ENCODE measurements at places on chromosomes 7 and 10.

- DNase-seq: no peak
Observed at GRCh38 chr7:149317986-149318672, 56.1 kb downstream of the ZNF783 start.

- no peak for DNase-seq
Observed at GRCh38 chr7:104548861-104549260, 220.5 kb downstream of the LHFPL3 start.

DNA sequence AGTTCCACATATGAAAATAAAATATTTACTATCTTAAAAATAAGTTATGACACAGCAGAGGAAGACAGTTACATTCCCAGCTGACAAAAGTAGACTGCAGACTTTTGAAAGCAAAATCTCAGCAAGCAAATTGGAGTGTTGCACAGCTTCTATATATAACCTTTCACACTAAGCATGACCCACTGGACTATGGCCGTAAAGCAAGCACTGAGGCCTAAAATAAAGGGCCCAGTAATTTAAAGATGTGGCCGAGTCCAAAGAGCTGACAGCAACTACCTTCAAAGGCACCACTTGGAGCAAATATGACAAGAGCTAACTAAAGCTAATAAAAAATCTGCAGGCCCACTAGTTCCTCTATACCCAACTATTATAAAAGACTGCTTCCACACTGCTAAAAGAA lies 6.5 kb downstream of the GDI2 start:
- no peak for DNase-seq

GRCh38 chr10:112741830-112742402 lies 208.1 kb upstream of the TCF7L2 start:
- DNase-seq: no peak

GRCh38 chr10:13787015-13787421 lies 200.3 kb downstream of the PRPF18 start:
- DNase-seq: peak; percentile 48

DNA sequence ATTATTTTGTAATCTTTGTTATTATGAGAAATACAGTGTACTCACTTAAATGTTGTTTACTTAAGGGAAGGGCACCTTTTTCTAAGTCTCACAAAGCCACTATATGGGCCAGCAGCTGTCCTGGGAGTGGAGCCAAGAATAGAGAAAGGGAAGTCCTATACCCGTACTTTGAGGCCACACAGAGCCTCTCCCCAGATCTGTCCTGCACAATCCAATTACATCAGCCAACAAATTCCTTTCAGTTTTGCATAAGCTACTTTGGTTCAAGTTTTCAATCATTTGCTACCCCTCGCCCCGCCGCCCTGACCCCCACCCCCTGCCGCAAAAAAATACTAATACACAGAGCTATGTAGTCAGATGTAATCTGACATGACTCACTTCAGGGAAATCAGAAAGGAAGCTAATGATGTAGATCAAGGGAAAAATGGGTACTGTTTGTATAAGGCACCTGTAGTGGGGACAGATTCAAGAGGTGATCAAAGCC lies 297.4 kb upstream of the NEBL start:
- no peak for DNase-seq

DNA sequence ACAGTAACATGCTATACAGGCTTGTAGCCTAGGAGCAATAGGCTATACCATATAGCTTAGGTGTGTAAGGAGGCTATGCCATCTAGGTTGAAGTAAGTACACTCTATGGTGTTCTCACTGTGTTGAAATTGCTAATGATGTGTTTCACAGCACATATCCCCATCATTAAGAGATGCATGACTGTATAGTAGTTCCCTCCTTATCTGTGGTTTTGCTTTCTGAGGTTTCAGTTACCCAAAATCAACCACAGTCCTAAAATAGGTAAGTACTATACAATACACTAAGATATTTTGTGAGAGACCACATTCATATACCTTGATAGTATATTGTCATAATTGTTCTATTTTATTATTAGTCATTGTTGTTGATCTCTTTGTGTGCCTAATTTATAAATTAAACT lies 12.7 kb downstream of the FZD1 start:
- DNase-seq: no peak

GRCh38 chr7:115260381-115260780 lies 338.5 kb downstream of the MDFIC start:
- DNase-seq: no peak

DNA sequence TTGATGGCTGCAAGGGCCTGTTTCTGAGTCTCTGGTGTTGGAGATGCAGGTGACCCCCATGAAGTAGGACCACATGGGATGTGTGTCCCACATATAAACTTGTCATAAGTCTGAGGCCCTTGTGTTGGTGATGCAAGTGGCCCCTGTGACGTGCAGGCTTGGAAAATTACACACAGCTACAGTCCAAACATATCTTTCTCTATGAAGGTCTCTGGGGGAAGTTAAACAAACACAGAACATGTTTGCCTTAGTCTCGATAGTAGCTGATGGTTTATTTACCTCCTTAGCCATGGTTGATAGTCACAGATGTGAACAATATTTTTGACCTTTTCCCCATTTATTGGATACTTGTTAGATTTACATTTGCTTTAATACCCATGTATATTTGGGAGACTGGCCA lies 64.7 kb downstream of the ADCY1 start:
- peak; percentile 4 for DNase-seq

DNA sequence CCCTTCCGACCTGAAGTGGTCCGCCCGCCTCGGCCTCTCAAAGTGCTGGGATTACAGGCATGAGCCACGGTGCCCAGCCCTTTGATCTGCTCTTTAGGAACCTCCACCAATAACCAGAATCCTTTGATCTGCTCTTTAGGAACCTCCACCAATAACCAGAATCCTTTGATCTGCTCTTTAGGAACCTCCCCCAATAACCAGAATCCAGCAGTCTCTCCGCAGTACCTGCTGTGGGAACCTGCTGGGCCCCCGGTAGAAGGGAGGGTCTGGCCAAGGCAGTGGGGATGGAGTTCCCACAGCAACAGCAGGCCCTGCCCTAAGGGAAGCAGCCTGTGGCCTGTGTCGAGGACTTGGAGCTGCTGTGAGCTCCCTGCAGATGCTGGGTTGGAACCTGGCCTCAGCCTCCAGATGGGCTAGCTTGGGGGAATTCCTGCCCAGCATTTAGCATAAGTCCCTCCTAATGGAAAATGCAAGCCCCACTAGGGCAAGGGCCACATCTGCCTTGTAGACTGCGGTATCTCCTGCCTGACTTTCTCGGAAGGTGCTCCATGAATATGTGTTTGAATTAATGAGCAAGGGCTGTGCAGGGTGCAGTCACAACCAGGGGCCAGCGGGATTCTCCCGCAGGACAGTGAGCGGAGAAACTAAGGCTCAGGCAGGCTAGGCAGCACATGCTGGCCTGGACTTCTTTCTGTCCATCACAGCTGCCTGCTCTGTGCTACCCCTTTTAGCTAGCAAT lies 165.8 kb downstream of the UBE2H start:
- DNase-seq: no peak

- no peak for DNase-seq
Observed at GRCh38 chr10:131350660-131351059, 39.1 kb upstream of the TCERG1L start.

DNA sequence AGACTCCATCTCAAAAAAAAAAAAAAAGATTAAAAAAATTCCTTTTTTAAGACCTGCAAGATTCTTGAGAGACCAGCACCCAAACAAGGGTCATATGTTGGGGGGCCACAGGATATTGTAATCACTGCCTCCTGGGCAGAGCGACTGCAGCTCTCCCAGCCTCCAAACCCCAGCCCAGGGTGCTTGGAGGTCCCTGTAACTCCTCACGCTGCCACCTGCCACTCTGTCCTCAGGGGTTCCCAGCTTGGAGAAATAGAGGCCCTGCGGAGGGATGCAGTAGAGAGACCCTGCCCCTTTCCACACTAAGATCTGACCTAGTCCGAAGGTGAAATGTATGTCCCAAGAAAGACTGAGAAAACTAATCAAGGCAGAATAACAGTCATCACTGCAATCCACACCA lies 343.7 kb downstream of the GRID1 start:
- DNase-seq: no peak

GRCh38 chr10:45602836-45603235 lies 69.7 kb downstream of the ZFAND4 start:
- DNase-seq: no peak

- DNase-seq: no peak
Observed at GRCh38 chr7:117205873-117206272, 117.0 kb downstream of the WNT2 start.

DNA sequence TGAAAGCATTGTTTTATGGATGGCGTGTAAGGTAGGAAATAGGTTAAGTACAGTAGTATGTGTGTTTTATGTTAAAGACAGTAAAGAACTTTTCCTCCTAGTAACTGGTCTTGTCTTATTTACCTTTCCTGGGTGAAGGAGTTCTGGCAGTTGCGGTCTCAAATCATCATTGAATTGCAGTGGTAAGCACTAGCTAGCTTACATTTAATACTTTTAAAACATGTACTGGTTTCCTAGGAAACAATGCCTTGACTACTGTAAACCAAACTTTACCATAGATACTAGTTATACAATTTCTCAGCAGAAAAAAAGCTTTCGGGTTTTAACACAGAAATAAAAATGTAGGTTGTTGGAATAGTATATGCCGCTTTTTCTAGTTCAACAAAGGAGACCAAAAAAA lies 37.7 kb downstream of the PRKG1 start:
- no peak for DNase-seq

DNA sequence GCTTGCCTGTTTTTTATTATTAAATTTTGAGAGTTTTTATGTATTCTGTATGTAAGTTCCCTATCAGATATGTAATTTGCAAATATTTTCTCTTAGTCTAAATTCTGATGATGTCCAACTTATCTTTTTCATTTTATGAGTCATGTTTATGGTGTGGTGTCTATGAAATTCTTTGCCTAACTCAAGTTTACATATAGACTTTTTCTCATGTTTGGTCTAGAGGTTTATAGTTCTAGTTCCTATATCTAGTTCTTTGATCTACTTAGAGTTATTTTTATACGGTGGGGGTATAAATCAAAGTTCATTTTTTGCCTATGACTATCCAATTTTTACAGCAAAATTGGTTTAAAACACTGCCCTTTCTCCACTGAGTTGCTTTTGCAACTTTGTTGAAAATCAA lies 26.3 kb upstream of the CCDC7 start:
- DNase-seq: no peak

DNA sequence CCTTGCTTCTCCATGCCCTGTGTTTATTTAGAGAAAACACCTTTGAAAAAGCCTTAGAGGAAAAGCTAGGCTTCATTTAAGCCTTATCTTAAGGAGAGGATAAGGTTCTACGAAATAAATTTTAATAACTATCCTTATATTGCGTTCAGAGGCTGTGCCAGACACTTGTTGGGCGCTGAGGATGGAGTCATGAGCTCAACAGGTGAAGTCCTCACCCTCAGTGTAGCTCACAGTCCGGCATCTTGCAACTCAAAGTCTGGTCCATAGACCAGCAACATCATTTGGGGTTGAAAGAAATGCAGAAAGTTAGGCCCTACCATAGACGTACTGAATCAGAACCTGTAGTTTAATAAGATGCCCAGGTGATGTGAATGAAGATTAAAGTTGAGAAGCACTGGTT lies 3.8 kb upstream of the STMP1 start:
- DNase-seq: no peak
